ENCODE measurements at places on chromosomes 5 and 9.

GRCh38 chr9:70610287-70610644 lies 195.8 kb upstream of the KLF9 start:
- DNase-seq: no peak

DNA sequence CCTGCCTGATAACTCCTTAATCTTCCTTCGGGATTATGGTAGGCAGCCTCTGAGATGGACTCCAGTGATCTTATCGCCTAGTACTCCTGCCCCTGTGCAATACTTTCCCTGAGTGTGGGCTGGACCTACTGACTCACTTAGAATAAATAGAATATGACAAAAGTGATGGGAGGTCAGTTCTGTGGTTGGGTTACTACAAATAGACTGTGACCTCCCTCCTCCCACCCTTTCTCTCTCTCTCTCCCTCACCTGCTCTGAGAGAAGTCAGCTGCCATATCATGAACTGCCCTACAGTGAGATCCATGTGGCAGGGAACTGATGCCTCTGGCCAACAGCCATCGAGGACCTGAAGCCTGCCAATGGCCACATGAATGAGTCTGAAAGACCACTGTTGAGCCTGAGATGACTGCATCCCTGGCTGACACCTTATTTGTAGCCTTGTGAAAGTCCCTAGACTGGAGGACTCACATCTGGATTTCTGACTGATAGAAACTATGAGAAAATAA lies 31.7 kb downstream of the NRG2 start:
- no peak for DNase-seq

- DNase-seq: no peak
Observed at GRCh38 chr9:111076519-111076918, 38.2 kb upstream of the LPAR1 start.

GRCh38 chr5:125422342-125422741 lies 675.9 kb upstream of the ZNF608 start:
- DNase-seq: no peak

GRCh38 chr5:106825374-106825773 lies 845.4 kb downstream of the EFNA5 start:
- no peak for DNase-seq

GRCh38 chr9:94056442-94056974 lies 27.8 kb upstream of the PTPDC1 start:
- peak; percentile 62 for DNase-seq

GRCh38 chr5:110458313-110458712 lies 268.2 kb downstream of the TMEM232 start:
- DNase-seq: no peak

DNA sequence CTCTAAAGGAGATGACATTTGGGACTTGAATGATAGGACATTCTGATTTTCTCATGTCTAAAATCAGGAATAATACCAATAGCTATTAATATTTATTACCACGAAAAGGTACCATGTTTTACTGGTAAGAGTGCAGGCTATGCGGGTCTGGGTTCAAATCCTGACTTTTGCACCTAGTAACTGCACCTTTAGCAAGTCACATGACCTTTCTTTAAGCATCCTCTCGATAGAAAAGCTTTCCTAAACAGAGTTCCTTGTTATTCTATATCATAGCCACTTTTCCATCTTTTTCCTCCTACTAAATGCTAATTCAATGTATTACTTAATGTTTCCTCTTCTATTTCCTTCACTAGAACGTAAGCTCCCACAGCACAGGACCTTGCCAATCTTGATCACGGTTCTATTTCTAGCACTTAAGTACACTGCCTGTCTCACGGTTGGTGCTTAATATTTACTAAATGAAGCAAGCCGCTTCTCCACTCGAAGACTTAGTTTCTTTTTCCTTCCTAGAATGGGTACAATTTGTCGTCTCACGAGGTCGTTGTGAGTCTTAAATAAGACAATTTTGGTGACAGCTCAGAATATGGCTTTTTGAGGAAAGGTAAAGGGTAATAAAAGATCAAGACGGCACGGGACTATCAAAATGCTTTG lies 816 bp downstream of the RBM18 start:
- no peak for DNase-seq

DNA sequence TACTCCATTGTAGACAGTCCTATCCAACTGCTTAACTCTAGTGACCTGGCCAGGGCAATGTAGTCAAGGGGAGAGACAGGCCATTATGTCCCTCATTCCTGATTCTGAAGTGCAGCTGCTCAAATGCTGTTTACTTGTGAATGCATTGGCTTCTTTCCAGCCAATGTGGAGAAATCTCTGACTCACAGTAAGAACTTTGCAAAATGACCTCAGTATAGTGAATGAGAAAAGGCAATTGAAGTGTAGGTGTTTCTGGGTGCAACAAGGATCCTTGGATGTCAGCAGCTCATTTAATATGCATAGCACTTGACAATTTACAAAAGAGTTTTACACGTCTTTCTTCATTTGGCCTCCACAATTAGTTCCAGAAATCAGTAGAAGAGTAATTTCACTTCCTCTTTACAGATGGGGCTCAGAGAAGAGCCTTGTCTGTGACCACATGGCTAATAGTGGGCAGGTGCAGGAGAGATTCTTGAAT lies 367.2 kb downstream of the OSTF1 start:
- DNase-seq: no peak

DNA sequence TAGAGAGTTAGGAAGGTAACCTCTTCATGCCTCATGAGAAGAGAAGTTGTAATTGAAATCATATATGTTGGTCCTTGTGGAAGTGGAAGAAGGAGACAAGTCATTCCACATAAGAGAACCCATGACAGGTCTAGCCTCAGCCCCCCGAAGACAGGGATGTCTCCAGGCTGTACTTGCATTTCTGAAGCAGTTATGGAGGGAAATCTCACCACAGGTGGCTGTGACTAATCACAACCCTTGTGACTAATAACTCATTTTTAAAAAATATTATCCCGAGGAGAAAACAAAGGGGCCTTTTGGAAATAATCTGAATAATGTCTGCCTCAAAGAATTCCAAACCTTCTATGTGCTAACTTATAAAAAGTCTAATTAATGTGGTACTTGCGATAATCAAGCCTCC lies 262.1 kb upstream of the RPS23 start:
- DNase-seq: no peak

DNA sequence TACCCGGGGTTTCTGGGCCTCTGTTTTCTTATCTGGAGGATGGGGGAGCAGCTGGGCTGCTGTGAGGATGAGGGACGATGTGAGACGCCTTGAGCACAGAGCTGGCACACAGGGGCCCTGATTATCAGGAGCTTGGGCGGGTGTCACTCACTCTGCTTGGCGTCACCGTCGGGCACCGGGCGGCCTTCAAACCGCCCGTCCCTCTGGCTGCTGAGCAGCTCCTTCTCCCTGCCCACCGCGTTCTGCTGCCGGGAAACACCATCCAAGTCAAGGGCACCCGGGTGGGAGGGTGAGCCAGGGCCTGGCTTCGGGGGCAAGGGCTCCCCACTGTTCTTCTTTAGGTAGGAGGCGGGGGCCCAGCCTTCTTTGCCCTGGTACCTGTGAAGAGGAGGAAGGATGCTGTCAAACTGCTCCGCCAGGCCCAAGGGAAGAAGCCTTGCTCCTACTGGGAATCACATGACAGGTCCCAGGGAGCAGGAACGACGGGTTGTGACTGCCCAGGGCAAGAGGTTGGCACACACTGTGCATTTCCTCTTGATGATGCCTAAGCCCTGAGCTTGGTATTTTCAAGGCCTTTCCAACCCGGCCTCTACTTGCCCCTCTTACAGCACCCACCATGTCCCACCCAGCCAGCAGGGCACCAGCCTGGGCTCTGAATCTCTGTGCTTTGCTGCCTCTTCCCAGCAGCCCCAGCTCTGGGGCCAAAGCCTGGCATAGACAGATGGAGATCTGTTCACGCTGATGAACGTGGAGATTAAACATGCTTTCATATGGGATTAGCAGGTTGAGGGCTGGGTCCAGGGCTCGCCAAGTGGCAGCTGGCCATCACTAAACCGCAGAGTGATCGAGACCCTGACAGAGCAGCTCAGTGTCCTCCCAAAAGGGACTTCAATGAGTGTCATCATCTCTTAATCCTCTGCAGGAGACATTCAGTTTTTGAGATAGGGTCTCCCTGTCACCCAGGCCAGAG lies 66.9 kb upstream of the UBTD2 start:
- DNase-seq: no peak

DNA sequence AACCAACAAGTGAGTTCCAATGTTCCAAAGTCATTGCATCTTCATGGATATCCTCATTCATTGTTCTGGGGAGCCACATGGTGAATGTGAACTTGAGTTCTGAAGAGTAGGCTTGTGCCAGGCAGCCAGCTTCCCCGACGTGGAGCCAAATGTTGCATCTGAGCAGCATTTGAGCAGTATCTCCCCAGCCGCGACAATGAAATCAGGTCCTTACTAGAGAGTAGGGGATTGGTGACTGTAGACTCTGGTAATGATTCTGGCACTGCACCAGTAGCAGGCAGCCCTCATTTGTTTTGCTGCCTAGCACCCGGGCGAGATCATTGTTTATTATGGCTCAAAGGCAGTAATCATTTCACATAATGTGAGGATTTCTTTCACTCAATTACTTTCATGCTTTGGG lies 451.4 kb upstream of the C9orf72 start:
- DNase-seq: no peak

- DNase-seq: peak; percentile 14
Observed at GRCh38 chr9:131046581-131047202, 37.7 kb downstream of the LAMC3 start.

All from fibroblast of skin of left quadriceps (primary cell).